ENCODE measurements at places on chromosomes 7 and 10.

- no peak for DNase-seq
Measured at GRCh38 chr10:84493951-84494848, 165.8 kb downstream of the CCSER2 start.

- DNase-seq, result no peak
Measured at GRCh38 chr7:100825751-100826513, 1.4 kb downstream of the EPHB4 start.

DNA sequence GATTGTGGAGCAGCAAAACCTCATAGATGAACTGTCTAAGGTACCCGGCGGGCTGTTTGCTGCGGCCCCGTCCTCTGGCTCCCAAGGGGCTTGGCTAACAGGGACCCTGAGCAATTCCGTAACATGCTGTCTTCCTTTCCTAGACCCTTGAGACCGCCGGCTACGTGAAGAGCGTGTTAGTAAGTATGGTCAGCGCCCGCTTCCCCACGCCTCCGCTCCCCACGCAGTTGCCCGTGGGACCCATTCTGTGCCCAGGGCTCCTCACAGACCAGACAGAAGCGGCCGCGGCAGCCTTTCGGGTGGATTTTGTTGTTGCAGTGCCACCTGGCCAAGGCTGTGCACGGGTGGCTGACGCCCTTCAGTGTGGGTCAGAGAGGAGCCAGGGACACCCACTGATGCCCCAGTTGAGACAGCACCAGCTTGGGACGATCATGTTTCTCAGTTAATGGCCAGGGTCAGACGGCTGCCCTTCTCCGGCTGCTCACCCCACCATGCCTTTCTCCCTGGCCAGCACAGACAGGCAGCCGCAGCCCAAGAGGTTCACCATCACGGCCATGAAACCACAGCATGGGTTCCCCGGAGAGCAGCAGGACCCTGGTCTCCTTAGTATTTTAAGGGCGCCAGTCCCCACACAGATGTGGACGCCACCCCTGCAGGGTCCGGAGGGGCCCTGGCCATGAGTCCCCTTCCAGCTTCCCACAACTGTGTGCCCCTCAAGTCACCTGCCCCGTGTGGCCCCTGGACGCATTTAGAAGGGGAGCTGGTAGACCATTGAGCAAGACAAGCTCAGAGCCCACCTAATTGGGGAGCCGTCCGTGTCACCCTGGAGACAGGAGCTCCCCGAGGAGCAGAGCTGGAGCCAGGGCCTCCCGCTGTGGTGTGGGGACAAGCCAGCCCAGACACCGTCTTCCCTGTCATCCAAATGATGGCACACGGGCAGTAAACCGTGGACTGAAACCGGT lies 49.4 kb upstream of the DPYSL4 start:
- DNase-seq, result no peak

GRCh38 chr7:98171449-98171848 lies 39.8 kb upstream of the BHLHA15 start:
- no peak for DNase-seq

Data from stimulated activated CD4-positive, alpha-beta T cell treated with anti-CD3 and anti-CD28 coated beads, Interleukin-1b, Interleukin-23, amount 100 ng/mL, for 1 hour (primary cell).